Stimulated activated CD4-positive, alpha-beta T cell treated with anti-CD3 and anti-CD28 coated beads, TNF-alpha, amount 100 ng/mL, for 4 hours (primary cell): ENCODE measurements at places on chromosomes 5 and 9.

DNA sequence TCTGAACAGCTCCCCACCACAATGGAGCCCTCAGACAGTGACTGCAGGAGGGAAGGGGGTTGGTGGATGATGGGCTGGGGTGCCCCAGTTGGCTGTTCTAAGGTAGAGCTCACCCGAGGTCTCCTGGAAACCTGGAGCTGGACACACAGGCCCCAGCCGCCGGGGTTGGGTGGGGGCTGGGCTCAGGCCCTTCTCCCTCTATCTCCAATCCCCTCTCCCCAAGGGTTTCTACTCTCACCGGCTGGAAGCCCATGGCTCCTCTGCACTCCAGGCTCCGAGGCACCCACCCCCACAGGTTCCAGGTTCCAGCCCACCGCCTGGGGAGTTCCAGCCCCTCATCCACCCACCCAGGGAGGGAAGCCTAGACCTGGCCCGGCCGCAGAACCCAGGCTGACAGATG, 766 bp downstream of the NR5A1 start:
- no peak for DNase-seq

DNA sequence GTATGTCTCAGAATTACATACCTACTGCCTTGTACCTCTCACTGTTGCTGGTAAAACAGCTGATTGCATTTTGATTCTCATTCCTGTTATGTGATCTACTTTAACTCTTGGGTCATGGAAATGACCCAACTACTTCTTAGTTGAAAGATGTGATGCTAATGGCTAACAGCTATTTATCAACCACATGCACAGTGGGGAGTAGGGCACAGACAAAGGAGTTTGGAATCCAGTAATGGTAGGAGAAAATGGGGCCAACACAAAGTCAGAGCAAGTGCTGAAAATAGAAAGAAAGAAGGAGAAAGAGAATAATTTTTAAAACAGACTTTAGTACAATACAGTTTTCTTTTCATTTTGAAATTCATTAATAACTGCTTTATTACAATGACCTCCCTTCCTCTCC, 241.0 kb downstream of the PTPRD start:
- no peak for DNase-seq

- no peak for DNase-seq
Measured at GRCh38 chr5:98679963-98680362, 93.5 kb upstream of the RGMB start.

- DNase-seq = no peak
Measured at GRCh38 chr9:20065046-20065445, 276.2 kb upstream of the SLC24A2 start.

GRCh38 chr9:83701769-83702168, 6.0 kb downstream of the UBQLN1 start:
- no peak for DNase-seq

DNA sequence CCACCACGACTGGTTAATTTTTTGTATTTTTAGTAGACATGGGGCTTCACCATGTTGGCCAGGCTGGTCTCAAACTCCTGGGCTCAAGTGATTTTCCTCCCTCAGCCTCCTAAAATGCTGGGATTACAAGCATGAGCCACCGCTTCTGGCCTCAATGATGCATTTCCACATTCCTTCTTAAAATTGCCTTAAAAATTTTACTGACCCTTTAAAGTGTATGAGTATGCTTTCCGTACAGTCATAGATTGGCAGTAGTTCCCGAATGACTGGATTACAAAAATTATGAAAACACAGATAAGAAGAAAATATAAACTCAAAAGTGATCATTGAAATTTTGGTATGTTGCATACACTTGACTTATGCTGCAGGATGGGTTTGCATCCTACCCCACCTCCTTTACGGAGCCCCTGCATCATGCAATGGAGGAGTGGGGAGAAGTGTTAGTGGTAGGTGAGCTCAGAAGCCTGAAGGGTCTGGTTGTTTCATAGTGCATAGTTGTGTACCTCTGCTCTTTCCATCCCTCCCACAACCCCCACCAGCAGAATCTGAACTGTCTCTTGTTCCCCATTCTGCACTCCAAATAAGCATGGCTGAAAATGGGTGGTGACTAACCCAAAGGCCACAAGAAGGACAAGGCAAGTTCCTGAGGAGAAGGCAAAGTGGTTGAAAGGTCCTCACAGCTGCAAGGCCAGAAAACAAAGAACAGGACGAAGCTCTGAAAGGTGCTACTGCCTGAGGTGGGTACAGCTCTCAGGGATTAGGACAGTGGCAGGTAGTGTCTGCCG, 26.8 kb downstream of the ANKRD55 start:
- no peak for DNase-seq

- no peak for DNase-seq
Measured at GRCh38 chr9:6735422-6735821, 22.4 kb upstream of the KDM4C start.
